ENCODE measurements at places on chromosomes 7 and 10.

DNA sequence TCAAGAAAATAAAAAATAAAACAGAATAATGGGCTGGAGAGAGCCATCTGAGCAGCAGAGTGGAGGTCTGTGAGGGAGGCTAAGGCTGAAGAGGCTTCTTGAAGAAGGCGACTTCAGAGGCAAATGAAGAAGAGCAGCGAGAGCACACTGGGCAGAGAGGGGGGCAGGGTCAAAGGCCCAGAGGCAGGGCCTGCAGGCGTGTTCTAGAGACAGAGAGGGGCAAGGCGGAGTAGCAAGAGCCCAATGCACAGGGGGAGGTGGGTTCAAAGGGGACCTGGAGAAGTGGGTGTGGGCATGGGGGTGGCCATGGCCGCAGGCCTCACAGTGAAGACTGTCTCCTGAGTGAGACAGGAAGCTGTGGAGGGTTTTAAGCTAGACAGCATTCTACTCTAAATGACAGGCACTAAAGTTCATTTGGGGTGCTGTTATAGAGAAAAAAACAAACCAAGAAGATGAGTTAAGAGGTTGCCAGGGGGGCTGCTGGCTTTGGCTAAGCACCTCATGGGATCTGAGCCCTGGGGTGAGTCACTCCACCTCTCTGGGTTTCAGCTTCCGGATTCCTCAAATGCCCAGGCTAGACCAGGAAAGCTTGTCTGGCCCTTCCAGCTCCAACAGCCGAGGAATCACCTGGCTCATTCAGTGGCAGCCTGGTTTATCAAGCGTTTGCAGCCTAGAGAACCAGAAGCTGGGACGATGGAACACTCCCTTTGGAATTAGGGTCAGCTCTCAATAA lies 81.7 kb downstream of the DLG5 start:
- no peak for DNase-seq

DNA sequence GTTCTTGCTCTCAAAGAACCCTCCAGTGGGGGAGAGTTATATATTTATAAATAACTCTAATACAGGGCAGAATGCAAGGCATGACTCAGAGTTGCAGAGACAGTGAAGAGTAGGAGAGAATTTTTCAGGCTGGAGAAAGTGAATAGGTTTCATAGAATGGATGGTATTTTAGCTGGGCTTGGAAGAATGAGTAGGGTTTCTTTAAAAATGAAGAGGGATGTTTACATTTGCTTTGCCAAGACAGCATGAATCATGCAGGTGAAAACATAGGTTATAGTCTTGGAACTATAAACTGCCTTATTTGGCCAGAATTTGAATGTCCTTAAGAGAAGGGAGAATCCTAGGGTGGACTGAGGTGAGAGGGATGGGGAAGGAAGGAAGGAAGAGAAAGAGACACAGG lies 124.8 kb downstream of the CPED1 start:
- DNase-seq, result no peak

DNA sequence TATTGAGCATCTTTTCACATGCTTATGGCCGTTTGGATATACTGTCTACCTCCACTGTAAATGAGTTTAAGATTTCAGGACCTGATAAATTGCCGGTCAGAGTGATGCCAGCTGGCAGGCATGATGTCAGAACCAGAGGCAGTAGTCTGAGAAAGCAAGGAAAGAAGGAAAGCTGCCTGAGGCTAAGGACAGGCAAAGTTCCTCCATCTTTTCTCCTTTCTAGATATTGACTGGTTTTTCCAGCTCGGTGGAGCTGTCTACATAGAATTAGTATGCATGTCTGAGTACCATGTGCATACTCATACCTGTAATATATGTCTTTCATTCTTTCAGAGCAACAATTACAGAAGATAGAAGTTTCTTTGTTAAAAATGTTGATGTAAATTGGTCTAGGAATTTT lies 52.3 kb downstream of the CDCA7L start:
- no peak for DNase-seq

GRCh38 chr7:138610671-138611170 lies 90.4 kb downstream of the SVOPL start:
- no peak for DNase-seq

- no peak for DNase-seq
Measured at GRCh38 chr7:71473366-71473967, 341.5 kb downstream of the GALNT17 start.

- no peak for DNase-seq
Measured at GRCh38 chr10:121131426-121132265, 280.5 kb downstream of the WDR11 start.

DNA sequence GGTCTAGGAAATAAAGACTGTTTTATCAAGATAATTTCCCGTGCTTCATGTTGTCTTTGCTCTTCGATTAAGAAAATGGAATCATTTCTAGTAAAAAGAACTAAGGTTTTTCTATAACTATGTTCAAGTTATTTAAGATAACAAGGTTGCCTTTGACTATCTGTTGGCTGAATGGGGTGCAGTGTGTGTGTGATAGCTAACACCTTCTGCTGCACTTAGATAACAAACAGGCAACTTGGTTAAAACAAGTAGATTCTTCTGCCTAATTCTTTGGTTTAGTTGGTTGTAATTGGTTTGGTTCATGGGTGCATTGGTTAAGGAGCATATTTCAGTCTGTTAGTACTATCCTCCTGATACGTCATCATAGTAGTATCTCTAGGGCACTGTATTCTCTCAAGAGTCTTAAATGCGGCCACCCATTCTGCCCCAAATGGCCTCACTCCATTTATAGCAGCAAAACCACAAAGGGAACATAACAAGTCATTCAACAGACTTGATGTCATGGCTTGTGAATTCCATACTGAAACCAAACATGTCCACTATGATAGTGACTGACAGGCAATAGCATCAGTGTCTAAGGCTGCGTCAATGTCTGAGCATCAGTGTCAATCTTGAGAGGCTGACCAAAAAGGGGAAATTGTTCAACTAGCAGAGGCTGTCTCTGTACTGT lies 55.7 kb downstream of the CCDC3 start:
- DNase-seq, result no peak

DNA sequence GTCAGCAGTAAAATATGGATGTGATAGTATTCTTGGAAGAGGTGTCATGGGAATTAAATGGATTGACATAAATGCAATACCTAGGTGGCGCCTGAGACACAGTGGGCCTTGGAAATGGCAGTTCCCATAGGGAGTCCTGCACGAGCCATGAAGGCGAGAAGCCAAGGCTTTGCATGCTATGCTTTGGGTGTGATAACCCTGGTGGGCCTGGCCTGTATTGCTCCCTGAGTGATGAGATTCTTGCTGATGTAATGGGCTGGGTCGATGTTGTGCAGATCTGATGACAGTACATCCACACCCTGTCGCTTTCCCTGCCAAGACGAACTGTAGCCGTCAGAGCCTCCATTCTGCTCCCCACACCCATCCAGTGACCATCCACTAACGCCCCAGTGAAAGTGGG lies 46.4 kb downstream of the CREB5 start:
- no peak for DNase-seq

- DNase-seq, result no peak
Measured at GRCh38 chr7:151899513-151900360, 22.8 kb upstream of the PRKAG2 start.

DNA sequence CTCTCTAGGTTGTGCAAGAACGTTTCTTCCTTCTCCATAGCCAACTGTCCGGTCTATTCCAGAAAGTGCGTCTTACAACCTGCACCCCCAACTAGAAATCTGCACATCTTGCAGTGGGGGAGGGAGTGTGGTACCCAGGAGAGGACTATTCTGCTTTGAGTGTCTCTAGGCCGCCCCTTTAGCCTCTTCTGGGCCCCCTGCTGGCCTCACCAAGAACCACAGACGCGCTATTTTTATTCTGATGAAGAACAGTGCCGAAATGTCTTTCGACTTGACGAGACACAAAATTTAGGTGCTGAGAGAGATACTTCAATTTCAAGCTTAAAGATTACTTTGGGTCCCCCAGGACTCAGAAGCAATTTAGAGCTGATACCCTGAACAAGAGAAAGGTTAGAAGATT lies 1.0 kb downstream of the CNPY1 start:
- no peak for DNase-seq

- DNase-seq, result no peak
Measured at GRCh38 chr7:41084381-41084780, 618.5 kb downstream of the INHBA start.

DNA sequence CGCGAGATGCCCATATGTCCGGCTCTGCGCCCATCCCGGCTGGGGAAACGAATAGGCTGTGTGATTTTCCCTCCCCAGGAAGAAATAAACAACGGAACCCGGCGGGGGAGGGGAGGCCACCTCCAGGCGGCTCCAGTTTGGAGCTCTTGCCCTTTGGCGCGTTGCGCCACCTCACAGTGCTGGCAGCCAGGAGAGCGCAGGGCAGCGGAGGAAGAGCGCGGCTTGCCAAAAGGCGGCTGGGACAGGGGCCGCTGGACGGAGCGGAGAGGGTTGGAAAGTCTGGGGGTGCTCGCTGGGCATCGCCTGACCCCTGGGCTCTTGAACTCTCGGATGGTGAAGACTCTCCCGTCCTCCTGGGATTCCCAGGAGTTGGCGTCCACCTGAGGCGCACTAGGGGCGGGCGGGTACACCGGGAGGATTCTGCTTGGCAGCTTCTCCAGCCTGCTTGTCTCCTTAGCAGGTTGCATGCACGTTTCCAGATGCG lies 5.3 kb upstream of the NEUROG3 start:
- no peak for DNase-seq

GRCh38 chr10:72794260-72794659 lies 99.3 kb upstream of the OIT3 start:
- DNase-seq, result no peak

GRCh38 chr7:33750177-33750576 lies 155.2 kb upstream of the BMPER start:
- no peak for DNase-seq

DNA sequence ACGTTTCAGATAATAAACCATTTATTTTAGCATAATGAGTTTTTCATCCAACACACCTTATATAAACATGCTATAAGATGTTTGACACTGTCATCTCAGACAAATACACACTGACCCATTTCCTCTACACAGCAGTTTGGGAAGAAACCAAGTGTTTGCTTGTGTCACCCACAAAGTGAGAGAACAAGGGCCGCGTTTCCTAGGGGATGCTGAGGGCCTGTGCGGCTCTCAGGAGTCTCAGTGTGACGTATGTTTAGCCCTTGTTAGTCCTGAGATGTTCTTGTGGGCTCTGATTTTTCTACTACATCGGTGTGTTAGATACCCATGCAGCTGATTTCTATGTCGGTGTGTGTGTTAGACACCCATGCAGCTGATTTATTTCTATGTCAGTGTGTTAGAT lies 266.3 kb downstream of the DIP2C start:
- no peak for DNase-seq

- no peak for DNase-seq
Measured at GRCh38 chr7:129499999-129500398, 2.3 kb upstream of the SMKR1 start.

GRCh38 chr10:36943544-36943943 lies 181.9 kb upstream of the ANKRD30A start:
- DNase-seq, result no peak
